ENCODE measurements at places on chromosomes 3 and 15. TPM values are rescaled to one million over a fixed set of nuclear protein-coding genes. Genes with fewer than 3 reads are reported as not detected.

TGM4 gene
- total RNA-seq: 0.14 TPM

DNA sequence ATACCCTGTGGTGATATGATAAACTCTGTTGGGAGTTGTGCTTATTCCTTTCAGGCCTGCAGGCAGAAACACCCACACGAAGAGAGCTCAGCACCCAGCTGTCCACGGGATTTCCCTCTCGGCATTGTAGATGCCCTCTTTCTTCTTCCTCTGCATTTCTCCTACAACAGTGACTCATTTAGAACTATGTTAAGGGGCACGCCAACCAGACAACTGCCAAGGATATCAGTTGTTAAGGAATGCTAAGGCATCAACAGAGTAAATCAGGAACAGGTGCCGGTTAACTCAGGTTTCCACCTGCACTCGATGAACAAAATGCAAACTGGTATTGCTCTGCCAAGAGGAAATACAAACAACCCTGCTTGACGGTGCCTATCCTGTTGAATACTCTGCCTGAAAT, 270.0 kb upstream of the PEX5L start:
- DNase-seq: no peak

GRCh38 chr3:119258915-119259314, 18.2 kb upstream of the B4GALT4 start:
- DNase-seq: no peak

DNA sequence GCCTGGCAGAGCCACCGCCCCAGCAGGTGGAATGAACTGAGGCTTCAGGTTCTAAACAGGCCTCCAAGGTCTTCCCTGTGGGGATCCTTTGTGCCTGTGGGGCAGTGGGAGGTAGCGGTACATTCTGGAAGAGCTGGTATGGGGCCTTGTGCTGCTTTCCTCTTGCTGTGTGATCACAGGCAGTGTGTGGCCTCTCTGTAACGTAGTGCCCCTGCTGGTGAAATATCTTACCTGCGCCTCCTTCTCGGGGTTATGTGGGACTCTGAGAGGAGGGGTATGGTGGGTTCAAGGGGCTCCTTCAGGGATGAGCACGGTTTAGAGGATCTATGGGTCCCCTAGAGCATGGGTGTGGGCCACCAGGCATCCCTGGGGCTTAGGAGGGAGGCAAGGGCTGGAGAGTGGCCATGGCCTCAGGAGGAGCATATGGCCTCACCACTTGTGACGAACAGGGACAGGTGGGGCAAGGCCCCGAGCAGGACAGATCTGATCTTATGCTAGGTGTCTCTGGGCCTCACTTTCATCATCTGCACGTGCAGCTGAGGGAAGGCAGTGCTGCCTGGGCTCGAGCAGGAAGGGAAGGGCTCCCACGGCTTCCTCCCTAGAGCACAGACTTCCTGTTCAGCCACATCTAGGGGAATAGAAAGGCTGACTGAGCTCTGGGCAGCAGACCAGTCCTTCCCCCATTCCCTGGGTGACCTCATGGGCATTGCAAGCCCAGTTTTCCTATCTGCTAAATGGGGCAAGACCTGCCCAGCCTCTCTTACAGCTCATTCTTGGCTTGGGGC, 1.9 kb upstream of the ALS2CL start:
- peak; percentile 96 for DNase-seq

- DNase-seq: peak; percentile 52
These were observed 441.3 kb downstream of the MAGI1 start for GRCh38 chr3:65597226-65597951.

CFAP100 gene
- total RNA-seq: not detected

POC1A gene
- total RNA-seq: 3.7 TPM

DNA sequence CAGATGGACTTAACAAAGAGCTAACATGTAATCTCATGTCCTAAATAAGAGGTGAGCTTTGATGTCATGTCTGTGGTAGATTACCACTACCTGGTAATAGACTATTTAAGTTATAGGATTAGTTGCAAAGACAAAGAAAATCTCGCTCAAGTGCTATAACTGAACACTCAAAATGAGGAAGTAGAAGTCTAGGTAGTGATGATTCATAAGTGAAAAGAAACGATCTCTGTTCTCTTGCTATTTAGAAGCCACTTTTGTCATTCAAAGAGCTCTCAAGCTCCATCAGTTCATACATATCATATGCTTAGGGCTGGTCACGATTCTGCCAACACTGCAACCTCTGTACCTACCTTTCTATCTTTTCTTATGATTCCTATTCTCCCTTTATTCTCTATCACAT, 110.9 kb downstream of the EDEM1 start:
- DNase-seq: no peak

DNA sequence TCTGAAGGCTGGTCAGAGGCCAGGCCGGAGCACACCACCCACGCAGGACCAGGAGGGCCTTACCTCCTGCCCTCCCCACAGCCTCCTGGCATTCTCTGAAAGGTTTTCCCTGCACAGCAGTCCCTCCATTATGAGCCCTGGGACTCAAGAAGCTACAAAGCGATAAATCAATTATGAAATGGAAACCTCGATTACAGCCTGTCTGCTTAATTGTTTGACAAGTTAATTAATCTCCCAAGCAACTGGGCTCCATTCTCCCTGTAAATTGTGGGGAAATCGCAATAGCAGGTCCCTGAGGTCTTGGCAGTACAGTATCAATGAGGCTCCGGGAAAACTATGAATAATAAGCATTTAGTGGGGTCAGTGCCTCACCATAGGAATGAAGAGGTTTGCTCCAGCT, 683.5 kb downstream of the NTRK3 start:
- no peak for DNase-seq

DNA sequence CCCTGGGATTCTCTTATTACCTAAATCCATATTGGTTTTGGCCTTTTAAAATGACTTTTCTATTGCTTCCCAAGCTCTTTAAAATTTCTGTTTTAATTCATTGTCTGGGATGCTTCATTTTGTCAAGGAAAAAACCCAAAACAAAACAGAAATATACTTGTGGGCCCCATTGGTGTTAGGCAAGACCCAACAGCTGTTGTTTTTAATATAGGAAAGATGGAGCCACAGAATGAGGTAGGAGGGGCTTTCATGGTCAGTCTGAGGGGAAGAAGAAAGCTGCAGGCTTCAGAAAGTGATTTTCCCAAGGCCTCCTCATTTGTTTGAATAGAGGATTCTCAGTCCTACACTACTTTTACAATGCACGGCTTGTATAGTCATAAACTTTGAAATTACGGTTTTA, 180.5 kb downstream of the MCTP2 start:
- DNase-seq: no peak

- no peak for DNase-seq
These were observed 457.7 kb downstream of the NAALADL2 start for GRCh38 chr3:175316799-175317198.

NR2F2 gene
- 36.6 TPM for total RNA-seq

TMEM212 gene
- not detected for total RNA-seq

SERINC4 gene
- not detected for total RNA-seq

CNTN3 gene
- total RNA-seq: not detected

SLC12A1 gene
- total RNA-seq: under 0.01 TPM

ANKRD63 gene
- not detected for total RNA-seq

- DNase-seq: no peak
These were observed 2.8 kb upstream of the MB21D2 start for GRCh38 chr3:192920411-192920810.

ARHGEF26 gene
- total RNA-seq: 0.33 TPM

SI gene
- total RNA-seq: not detected

DNA sequence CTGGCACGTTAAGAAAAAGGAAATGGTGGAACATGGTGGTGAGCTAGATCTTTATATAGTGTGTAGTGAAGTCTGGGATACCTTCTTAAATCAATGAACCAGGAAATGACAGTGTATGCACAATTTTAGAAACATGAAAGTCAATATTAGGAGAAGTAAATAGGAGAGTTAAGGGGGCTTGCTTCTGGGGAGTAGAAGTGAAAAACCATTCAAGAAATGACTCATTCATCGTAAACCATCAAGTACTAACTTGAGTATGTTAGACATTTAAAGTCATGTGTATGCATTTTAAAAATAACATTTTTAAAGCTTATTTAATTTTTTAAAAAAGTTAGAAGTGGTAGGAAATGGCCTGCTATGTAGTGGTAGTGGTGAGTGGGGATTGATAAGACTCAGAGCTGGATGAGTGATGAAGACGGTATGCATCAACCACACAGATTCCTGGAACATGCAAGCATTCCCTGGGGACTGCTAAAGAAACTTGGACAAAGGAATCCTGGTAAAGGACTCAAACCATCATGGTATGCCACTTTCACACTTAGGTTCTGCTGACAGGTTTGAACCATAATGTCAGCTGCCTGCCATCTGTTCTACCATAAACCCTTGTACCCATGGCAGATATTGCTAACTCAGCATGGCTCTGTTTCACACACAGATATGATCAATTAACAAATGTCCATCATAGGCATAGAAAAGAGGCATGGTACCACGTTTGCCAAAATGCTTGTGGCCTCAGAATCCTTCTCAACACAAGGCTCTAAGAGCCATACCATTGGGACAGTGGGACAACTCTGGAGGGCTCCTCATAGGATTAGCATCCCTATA, 28.9 kb upstream of the MITF start:
- no peak for DNase-seq

GRCh38 chr3:176208283-176208682, 989.0 kb downstream of the TBL1XR1 start:
- no peak for DNase-seq

DNA sequence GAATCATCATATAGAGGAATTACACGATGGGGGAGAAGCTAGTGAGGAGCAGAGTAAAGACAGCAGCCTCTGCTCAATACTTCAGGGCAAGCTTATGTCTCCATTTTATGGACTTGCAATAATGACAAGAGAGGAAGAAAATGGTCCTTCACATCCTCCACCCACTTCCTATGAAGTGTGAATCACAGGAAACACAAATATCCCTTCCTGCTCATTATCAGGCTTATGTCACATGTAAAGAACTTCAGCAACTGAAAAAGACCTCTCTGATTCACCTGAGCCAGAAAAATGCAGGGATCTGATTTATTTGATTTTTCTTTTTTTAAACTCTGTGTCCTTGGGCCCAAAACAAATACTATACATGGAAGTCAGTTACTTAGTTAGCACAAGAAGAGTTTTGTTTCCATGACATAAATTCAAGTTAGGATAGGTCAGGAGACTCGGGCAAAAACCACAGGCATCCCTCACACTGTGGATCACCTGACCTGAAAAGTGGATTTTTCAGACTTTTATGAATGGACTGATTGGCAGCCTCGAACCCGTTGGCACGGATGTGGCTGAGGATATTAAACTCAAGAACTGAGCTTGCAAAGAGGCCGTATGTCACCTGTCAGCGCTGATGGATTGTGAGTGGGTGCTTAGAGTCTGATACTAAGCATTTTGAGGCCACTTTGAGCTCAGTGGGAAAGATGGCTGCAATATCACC, 620.8 kb upstream of the MDFIC2 start:
- peak; percentile 65 for DNase-seq

PIERCE2 gene
- total RNA-seq: 0.85 TPM

- peak; percentile 29 for DNase-seq
These were observed 56.1 kb downstream of the CRTC3 start for GRCh38 chr15:90585863-90586262.

TP63 gene
- not detected for total RNA-seq

DNA sequence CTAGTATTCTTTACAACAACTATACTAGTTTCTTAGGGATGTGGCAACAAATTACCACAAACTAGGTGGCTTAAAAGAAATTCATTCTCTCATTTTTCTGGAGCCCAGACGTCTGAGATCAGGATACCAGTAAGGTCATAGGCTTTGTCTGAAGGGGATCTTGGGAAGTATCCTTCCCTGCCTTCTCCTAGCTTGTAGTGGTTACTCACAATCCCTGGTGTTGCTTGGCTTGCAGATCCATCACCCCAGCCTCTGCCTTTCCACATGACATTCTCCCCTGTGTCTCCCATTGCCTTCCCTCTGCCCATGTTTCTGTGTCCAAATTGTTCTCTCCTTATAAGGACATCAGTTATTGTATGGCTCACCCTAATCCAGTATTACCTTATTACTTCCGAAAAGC, 24.3 kb upstream of the CLDN1 start:
- DNase-seq: no peak

GRCh38 chr15:76823890-76824289, 81.2 kb downstream of the SCAPER start:
- no peak for DNase-seq

CHRFAM7A gene
- total RNA-seq: 0.51 TPM

DNA sequence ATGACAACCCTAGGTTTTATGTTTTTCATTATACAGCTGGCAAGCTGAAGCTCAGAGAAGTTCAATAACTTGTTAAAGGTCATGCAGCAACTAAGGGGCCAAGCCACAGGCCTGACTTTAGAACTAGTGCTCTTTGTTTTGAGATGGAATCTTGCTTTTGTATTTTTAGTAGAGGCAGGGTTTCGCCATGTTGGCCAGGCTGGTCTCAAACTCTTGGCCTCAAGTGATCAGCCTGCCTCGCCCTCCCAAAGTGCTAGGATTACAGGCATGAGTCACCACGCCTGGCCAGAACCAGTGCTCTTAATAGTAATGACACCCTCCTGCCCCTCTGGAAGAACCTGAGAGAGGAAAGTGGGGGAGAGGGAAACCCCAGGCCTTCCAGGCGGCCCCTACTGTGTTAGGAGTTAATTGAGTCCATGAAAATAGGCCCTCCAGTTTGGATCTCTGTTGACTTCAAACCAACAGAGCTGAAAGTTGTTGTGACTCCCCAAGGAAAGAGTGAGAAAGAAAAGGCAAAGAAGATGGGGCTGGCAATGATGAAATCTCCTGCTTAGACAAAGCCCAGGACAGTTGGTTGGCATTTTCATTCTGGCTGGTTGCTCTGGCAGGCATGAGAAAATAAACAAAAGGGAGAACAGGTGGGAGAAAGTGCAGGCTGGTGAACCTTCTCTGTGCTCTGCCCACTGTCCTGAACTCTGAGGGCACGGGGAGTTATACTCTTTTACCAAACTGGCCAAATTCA, 3.6 kb upstream of the PRRT3 start:
- DNase-seq: no peak

DNA sequence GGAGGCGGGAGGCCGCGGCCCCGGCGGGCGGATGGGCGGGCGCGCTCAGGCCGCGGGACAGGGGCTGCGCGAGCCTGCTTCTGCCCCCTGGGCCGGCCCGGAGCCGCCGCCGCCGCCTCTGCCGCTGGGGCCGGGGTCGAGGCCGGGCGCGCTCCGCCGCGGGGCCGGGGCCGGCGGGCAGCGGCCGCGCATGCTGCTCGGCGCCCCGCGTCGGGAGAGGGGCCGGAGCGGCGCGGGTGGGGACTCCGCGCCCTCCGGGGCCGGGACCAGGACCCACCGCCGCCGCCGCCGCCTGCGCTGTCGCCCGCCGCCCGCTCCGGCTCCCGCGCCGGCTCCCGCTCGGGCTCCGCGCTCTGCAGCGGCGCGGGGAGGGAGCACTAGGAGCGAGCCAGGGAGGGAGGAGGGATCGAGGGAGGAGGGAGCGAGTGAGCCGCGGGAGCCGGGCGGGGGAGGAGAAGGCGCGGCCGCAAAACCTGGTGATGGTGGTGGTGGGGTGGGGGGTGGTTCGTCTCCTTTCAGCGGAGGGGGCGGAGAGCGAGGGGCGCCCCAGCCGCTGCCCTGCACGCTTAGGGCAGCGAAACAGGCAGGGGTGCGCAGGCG, at the start of gene LINGO1:
Gene LINGO1 (minus strand): TSS at position 379 of the 600 bp plus-strand sequence. CDS start 597 bp downstream, outside the sequence.
- no peak for DNase-seq

- DNase-seq: no peak
These were observed 104.4 kb upstream of the UBE3A start for GRCh38 chr15:25543196-25543595.
